Islet precursor cell (in vitro differentiated cells): ENCODE measurements at places on chromosomes 11 and 22.

DNA sequence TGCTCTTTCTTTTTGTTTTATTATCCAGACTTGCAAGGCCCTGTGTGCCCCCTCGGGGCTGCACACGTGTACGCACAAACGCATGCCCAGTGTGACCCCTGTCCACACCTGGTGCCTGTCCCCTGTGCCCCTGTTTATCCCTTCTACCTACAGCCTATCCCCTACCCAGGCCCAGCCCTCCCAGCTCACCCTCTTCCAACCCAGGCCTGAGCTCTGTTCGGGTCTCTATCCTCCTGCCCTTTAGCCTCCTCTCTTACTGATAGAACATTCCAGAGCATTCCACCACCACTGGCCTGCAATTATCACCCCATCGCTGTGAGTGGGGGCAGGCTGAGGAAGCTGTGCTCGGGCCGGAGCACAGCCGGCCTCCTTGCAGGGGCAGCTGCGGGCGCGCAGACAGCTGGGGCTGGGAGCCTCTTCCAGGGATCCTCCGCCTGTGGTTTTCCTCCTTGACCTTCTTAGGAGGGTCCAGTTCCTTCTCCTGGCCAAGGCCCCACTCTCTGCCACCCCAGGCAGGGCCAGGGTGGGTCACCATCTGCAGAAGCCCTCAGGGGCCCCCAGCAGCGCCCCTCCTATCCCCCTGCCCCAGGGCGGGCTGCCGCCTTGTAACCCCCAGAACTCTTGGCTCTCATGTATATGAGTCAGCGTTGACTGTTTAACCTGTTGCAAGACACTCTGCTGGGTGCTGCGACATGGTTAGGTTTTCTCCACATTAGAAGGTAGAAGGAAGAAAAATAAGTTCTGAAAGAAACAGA is 41.8 kb upstream of the KCNQ1OT1 start:
- DNase-seq, result peak; percentile 86

DNA sequence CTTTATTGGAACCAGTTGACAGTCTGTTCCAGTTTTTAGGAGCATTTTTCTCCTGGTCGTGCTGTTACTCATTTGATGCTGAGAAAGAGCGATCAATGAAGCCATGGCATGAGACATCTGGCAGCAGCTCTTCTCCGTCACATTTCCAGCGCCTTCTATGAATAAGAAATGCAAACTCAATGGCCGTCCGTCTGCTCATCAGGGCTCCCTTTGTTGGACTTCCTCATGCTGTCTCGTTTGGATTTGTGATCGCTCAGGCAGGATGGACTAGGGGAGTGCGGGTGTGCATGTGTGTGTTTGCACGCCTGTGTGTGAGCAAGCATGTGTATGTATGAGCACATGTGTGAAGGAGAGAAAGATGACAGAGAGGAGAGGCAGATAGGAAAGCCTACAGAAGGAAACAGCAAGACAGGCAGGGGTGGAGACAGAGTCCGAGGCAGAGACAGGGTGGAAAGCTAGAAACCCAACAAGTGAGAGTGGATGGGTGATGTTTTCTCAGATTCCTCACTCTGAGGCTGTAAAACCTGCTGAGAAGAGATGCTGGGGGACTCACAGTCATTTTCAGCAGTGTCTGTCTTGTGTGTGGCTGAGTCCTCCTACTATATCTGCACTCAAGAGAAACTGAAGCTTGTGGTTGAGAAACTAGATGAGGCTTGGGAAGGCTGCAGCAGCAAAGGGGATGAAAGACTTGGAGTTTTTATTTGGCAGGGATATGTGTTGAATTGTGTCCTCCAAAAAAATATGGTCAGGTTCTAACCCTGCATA is 56.0 kb upstream of the CLMP start:
- no peak for DNase-seq

DNA sequence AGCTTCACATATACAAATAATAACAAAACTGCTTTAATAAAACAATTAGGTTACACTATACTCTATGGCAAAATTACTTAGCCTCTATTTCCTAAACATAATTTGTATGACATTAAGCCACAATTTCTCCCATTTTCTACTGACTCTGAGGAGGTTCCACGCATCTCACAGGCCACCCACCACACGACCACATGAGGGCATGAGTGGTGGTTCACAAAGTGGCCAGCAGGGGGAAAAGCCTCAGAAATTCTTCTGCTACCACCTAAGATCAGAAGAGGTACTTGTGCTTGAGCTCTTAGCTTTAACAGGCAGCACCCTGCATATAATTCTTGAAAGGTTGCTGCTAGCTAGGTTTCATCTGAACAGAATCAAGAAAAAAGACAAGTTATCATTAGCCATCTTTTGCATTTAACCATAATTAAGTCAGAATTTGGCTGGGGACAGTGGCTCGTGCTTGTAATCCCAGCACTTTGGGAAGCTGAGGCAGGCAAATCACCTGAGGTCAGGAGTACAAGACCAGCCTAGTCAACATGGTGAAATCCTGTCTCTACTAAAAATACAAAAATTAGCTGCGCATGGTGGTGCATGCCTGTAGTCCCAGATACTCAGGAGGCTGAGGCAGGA is 7.7 kb downstream of the LPXN start:
- peak; percentile 77 for DNase-seq

GRCh38 chr11:68882391-68882790 is 21.2 kb downstream of the MRPL21 start:
- DNase-seq, result no peak

GRCh38 chr11:85745626-85746025 is 59.6 kb upstream of the CCDC89 start:
- DNase-seq, result no peak

DNA sequence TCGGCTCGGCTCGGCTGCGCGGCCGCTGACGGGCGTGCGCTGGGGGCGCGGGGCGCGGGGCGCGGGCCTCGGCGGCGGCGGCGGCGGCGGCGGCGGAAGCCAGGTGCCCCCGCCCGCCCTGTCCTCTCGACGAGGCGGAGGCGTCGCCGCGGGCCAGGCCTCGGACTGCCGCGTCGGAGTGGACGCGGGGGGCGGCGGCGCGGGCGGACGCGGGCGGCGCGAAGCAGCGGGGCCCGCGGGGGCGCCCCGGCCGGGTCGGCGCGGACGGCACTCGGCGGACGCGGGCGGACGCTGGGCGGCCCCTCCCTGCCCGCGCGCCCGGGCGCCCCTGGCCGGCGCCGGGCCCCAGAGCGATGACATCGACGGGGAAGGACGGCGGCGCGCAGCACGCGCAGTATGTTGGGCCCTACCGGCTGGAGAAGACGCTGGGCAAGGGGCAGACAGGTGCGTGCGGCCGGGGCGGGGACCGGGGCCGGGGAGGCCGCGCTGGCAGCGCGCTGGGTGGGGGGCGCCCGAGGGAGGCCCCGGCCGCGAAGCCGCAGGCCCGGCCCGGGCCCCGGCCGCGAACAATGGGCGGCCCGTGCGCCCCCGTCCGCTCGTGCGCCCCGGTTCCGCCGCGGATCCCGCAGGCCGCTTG is at the start of gene BRSK2:
BRSK2 (plus strand) TSS at position 3 of the 637 bp plus-strand sequence; CDS start at position 354, 351 bp downstream.
- no peak for DNase-seq

DNA sequence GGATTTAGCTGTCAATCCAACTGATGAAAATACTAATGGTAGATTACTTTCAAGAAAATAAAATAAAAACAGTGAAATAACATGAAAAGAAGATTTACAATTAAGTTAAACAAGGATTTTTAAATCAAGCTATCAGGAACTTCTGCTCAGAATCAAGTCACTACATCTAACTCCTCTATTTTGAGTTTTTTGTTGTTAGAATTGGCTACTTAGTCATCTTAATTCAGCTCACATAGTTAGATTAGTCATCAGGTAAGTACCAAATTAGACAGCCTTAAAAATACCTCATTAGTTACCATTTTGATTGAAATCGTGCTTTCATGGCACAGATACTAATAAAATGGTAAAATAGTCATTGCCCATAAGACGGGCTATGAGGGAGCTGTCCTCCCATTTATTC is 35.8 kb downstream of the BTG4 start:
- DNase-seq, result no peak

DNA sequence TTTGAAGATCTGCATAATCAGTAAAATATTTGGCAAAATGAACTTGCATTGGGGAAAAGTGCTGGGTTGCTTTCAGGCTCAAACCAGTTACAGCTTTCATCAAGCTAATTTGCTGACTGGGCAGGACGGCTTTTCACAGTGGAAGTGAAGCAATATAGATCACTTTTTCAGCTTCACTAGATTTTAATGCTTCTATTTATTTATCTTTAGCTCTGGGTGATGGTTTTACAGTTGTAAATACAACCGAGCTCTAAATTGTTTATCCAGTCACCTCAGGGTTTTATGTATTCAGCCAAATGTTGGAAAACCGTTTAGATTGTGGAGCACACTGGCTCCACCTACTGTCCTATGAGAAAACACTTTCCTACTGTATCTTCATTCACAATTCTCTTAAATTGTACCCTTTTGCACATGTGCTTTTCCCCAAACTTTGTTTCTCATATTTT is 58.2 kb downstream of the ACER3 start:
- no peak for DNase-seq

- DNase-seq, result peak; percentile 59
Observed at GRCh38 chr11:113778111-113778910, 1.3 kb upstream of the CLDN25 start.

GRCh38 chr11:131601586-131601985 is 231.2 kb downstream of the NTM start:
- DNase-seq, result no peak

DNA sequence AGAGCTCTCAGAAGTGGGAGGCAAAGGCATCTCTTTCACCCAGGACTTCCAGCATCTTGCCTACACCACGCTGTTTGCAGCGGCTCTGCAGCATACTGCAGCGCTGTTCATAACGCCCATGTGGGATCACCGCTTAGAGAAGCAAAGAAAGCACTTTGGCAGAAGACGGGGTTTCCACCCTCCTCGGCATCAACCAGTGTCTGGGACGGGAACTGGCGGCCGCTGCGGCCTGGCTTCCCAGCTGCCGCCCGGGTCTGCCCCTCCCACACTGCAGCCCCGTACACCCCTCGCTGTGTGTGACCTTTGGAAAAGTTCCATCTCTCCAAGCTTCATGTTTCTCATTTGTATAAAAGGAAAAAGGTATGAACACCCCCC is 545 bp upstream of the TIRAP start:
- DNase-seq, result peak; percentile 67

GRCh38 chr22:22999523-22999922 is 70.8 kb upstream of the GNAZ start:
- DNase-seq, result no peak

- no peak for DNase-seq
Observed at GRCh38 chr11:87290304-87290922, 252.7 kb downstream of the TMEM135 start.

DNA sequence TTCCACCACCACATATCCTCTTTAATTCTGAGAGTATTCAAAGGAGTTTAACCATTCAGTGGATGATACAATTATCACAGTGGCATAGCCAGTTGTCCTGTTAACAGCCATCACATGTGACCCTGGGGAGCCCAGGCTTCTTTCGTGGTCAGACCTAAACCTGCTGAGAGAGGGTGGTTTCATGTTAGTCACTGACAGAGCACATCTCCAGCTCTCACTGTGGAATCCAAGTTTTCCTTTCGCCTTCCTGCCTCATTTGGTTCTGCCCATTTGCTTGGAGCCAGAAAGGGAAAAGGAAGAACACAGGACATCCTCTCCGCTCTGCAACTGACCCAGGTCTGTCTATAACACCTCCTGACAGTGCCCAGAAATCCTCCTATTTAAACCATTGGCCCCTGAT is 60.4 kb downstream of the MCHR1 start:
- DNase-seq, result peak; percentile 80

GRCh38 chr11:69918938-69919650 is 99.9 kb upstream of the FGF3 start:
- peak; percentile 85 for DNase-seq

DNA sequence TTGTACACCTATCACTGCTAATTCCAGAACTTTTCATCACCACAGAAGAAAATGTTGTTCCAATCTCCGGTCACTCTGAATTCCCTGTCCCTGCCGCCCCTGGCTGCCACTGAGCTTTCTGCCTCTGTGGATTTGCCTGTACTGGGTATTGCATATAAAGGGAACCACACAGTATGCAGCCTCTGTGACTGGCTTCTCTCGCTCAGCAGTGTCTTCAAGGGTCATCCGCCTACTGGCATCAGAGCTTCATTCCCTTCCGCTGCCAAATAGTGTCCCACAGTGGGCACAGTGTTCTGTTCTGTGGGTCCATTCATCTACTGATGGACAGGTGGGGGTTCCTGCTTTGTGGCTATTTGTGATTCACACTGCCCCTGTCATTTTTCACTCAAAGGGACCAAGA is 5.3 kb downstream of the DHCR7 start:
- DNase-seq, result no peak

GRCh38 chr11:73566977-73567755 is 30.7 kb downstream of the FAM168A start:
- peak; percentile 40 for DNase-seq

- peak; percentile 87 for DNase-seq
Observed at GRCh38 chr11:117232092-117232878, at the start of gene RNF214. Gene RNF214, plus strand, starts transcription at chr11:117232671. Its CDS starts 1,602 bp downstream, at chr11:117234273.

- no peak for DNase-seq
Observed at GRCh38 chr11:13229711-13230318, 47.8 kb upstream of the BMAL1 start.

DNA sequence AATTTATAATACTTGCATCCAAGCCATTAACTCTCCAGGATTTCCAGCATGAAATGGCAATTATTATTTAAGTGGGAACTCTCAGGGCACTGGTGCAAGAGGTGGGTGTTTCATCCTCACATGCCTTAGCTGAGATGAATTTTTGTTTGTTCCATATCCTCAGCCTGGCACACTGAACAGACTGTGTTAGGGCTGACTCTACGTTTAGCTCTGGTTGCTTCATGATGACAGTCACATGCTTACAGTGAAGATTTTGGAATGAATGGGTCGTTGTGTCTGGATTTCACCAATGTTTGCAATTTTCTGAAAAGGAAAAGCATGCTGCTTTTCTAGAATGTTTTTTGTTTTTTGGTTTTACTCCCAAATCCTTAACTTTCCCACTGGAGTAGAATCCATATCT is 246.6 kb downstream of the INSC start:
- DNase-seq, result no peak

- peak; percentile 68 for DNase-seq
Observed at GRCh38 chr11:75524665-75525432, 892 bp downstream of the GDPD5 start.

- DNase-seq, result no peak
Observed at GRCh38 chr11:128342511-128343134, 244.7 kb downstream of the ETS1 start.
